ENCODE measurements at places on chromosomes 1 and 21.

- DNase-seq = no peak
Observed at GRCh38 chr1:54846716-54847284, 40.2 kb downstream of the DHCR24 start.

DNA sequence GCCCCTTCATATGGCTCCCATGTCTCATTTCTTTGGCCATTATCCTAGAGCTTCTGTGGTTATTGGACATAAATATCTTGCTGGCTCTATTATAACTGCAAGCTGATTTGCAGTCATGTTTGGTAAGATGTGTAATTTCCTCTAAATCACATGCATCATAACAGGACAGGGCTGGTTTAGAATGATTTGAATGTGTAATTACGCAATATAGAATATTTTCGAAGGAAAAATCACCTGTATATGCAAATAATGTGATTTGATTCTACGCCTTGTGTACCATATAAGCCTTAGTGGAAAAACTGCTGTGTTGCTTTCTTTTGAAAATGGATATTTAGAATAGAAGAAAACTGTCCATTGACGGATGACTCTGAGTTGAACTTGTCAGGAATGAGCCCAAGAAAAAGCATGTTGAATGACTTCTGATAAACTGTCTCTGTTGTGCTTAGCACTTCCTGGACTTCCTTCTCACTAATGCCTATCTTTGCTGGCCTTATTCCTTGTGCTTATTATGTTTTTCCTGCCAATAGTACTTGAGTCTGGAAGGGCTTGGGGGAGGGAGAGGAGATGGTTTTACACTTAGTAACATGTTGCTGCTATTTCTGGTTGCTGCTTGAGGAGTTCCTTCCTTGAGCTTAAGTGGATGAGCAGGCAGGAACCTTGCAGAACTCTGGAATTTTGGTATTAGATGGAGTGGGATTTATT lies 6.5 kb downstream of the CACHD1 start:
- DNase-seq = no peak

GRCh38 chr1:8464377-8464776 lies 146.5 kb downstream of the SLC45A1 start:
- DNase-seq = no peak

GRCh38 chr1:235050911-235051360 lies 77.7 kb downstream of the TOMM20 start:
- DNase-seq = no peak

GRCh38 chr1:168379104-168379860 lies 98.6 kb downstream of the TBX19 start:
- DNase-seq = no peak

- no peak for DNase-seq
Observed at GRCh38 chr21:39736716-39737115, 8.3 kb upstream of the IGSF5 start.

DNA sequence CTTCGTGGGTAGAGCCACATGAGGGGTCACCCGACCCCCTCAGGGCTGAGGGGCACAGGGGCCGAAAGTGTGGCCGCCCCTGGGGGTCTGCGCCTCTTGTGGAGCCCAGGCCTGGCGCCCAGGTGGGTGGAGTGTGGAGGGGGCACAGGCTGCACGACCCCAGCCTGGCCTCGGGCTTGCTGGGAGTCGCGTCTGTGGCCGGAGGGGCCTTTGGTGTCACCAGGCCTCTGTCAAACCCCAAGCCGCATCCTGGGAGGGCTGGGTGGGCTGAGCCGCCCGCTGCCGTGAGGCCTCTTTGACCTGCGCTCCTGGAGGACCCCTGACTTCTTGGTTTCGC lies 60.7 kb downstream of the FAAP20 start:
- no peak for DNase-seq

DNA sequence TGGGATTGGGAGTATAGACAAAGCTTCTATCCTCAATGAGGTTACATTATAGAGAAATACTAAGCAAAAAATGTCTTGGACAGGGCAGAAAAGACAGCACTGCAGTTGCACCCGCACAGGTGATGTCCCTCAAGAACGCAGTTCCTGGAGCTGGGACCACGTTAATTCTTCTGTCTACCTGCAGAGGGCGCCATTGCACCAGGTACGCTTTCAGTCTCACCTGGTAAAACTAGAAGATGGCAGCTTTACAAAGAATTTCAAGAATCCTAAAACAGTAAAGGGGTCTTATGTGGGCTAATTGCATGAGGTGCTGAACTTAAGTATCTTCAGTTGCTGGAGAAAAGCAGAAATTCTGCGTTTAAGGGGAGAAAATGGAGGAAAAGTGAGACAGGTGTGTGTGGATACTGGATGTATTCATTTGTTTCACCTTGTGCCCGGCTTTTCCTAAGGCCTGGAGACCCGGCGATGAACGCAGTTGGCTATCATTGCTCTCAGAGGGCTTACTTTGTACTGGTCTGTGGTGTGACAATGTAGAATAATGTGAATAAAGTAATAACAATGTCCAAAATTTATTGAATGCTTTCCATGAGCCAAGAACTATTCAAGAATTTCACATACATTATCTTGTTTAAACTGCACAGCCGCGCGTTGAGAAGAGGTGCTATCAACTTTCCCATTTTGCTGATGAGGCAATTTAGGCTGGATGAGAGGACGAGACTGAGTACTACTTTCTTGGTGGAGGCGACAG lies 276.3 kb upstream of the GREM2 start:
- DNase-seq = no peak

DNA sequence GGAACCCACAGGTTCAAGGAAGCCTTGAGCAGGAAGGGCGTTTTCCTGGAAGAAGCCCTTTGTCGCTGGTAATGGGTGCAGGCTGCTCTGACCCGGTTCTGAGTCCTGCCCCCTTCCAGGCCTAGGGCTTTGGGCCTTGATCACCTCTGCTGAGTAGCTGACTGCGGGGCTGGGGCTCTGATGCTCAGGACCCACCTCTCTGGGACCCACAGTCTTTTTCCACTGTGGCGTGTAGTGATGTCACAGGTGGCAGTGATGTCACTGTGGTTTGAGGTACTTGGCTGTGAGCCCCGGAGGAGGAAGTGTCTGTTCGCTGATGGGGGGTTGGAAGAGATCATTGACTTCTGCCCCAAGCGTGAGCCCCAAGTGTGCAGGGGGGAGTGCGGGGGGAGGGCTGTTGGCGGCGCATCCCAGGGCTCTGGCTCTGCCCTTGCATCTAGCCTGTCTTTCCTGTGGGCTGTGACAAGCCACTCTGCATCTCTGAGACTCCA lies 6.9 kb downstream of the TNFRSF1B start:
- DNase-seq = peak; percentile 97

GRCh38 chr1:171346881-171347280 lies 32.9 kb downstream of the FMO4 start:
- DNase-seq = no peak

DNA sequence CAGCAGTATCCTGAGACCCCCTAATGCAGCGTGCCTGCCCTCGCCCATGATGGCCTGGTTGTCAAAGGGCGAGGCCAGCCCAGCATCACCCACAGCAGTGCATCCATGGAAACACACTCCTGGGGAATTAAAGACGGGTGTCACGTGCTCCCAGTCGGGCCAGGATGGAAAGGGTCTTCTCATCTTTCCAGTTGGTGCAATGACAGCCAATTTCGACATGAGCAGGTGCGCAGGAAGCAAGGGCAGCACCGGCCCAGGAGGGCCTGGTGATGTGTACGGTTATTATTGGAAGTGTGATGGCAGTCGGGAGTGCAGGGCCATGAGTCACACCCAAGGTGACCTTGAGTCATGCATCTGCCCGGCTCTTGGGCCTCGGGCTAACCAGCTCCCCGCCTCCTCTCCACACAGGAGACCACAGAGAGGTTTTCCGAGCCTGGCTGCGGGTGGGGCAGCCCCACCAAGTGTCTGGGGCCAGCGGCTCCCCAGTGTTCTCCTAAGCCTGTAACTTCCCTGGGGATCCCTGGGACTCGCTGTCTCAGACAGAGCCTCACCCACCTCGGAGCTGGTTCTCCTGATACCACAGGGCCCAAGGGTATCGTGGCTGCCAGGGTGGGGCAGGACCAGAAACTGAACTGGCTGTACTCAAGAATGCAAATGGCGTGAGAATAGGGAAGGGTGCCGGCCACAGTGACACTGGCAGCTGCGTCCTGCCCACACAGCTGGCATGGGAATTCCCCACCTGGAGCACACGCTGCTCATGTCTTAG lies 119.8 kb downstream of the SIK1 start:
- DNase-seq = no peak

DNA sequence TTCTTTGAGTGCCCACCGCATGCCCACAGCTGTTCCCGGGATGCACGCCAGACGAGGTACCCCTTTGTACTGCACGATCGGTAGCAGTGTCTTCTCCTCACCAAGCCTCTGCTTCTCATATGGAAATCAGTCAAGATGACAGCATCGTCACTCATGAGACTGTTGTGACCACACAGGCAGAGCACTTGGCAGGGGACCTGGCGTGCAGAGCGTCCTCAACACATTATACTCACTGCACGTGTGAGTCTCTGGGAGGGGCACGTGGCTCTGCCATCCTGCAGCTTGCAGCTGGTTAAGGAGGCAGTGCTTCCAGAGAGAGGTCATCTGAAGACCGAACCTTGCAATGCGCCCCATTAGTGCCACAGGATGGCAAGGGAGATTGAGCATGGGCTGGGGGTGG lies 266.8 kb downstream of the NPHP4 start:
- DNase-seq = no peak

DNA sequence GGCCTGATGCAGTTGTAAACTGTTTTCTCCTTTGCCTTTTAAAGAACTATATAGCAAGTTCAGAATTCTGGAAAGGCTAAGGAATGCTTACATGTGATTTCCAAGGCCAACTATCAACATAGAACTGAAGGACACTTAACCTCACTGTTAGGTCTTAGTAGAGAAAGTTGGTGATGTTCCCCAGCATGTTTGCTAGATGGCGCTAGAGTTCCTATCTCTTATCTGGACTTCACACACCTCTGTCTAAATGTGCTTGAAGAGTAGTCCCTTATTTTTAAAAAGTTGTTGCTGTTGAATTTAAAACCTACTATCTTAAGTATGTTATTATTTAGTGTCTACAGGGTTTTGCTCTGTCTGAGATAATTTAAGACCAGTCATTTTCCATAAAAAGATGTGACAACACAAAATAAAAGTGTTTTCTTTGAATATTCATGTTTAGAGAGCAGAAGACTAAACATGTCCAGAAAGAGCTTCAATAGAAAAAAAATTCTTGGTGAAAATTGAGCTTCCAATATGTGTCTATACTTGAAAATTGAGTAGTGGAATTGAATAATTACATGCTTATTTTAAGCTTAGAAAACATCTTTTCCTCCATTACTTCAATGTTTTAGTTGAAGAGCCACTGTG lies 237.3 kb downstream of the S1PR1 start:
- DNase-seq = no peak

GRCh38 chr1:244075247-244075722 lies 24.2 kb downstream of the ZBTB18 start:
- no peak for DNase-seq

GRCh38 chr1:232145768-232146167 lies 484.2 kb downstream of the SIPA1L2 start:
- no peak for DNase-seq

DNA sequence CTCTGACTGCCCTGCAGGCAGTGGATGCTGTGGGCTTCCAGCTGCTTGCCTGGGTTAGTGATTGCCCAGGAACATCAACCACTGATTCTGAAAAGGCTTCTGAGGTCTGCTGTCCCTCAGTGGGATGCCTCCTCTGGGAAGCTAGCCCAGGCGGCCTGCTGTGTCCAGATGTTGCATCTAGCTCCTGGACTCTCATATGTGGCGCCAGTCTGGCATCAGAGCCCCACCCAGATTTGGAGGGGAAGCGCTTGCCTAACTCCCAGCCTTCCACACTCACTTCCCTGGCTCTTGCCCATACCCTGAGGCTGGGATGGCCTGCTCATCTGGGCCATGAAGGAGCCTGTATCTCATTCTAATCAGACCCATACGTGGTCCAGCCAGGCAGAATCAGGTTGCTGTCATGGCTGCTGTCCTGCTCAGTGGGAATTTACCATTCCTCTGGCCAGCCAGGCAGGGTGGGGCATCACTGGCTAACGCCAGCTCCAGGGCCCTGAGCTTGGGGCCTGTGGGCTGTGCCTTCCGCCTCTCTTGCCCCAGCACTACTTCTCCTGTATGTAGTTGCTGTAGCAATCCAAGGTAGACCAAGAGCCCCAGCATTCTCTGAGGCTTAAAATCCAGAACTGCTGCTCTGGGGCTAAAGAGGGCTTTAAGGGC lies 4.1 kb downstream of the CSF1 start:
- no peak for DNase-seq

GRCh38 chr1:10678852-10679251 lies 117.6 kb downstream of the CASZ1 start:
- no peak for DNase-seq

DNA sequence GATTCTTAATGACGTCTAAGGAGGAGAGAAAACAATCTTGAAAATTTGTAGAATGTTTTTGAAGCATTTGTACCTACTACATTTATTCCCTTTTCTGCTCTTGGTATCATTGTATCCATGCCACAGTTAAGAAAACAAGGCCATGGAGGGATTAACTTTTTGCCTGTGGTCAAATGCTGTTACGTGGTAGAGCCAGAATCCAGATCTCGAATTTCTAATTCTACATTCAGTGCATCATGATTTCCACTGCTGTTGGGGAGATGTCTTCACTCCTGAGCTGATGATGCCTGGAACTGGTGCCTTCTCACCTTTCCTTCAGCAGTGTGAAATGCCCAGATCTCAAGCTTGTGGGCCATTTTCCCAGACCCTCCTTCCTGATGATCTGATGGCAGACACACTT lies 175.6 kb downstream of the HHAT start:
- DNase-seq = no peak

GRCh38 chr1:233667741-233668140 lies 53.8 kb downstream of the KCNK1 start:
- DNase-seq = no peak

DNA sequence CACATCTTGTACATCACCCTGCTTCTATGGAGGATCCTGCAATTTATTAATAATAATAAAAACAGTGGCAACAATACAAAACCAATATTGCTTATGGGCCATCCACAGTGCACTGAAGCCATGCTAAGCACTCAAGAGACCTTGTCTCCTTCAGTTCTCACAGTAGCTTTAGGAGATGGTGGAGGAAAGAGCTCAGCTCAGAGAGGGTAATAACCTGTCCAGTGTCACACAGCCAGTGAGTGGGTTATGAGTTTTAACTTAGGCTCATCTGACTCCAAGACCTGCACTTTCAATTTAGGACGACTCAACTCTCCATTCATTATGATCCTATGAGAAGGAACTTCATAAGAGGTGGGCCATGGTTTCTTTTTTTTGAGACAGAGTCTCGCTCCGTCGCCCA lies 347.6 kb upstream of the RUNX1 start:
- no peak for DNase-seq

DNA sequence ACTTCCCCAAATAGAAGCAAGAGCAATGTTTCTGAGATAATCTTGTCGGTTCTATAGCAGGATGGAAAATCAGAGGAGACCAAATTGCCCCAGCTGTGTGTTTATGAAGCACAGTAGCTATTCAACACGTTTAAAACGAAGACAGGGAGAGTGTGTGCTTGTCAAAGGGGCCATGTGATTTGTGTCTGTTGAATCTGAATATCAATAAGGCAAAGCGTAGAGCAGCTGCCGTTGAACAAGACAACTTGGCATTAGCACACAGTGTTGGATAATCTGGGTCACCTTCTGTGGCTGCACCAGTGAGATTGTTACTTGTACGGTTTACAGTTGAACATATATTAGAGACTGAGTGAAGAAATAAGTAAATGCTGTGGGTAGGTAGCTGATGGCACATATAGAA lies 1.0 kb downstream of the CRB1 start:
- no peak for DNase-seq

GRCh38 chr1:27655151-27655937 lies 16.6 kb downstream of the IFI6 start:
- DNase-seq = no peak
